IPS DF 19.7 (cell line): ENCODE measurements at places on chromosomes 5 and 9.

- DNase-seq: no peak
These were observed 11.6 kb upstream of the SFXN1 start for GRCh38 chr5:175466700-175467318.

DNA sequence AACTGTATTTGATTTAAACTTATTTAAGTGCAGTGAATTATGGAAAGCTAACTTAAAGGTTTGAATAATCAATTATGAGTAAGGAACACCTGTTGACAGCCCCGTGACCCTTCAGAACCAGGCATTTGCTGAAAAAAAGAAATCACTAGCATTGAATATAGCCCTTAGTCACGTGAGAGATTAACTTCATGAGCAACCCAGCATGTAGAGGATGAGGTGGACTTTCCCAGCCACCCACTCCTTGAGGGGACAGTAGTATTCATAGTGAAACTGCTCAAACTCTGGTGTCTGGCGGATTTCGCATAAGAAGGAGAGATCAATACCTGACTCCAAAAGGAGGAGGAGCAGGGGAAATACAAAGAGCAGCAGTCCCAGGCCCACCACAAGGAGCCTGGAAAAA, 184.8 kb upstream of the RASEF start:
- no peak for DNase-seq

GRCh38 chr9:127975376-127976315, 5.1 kb downstream of the EEIG1 start:
- DNase-seq: no peak

DNA sequence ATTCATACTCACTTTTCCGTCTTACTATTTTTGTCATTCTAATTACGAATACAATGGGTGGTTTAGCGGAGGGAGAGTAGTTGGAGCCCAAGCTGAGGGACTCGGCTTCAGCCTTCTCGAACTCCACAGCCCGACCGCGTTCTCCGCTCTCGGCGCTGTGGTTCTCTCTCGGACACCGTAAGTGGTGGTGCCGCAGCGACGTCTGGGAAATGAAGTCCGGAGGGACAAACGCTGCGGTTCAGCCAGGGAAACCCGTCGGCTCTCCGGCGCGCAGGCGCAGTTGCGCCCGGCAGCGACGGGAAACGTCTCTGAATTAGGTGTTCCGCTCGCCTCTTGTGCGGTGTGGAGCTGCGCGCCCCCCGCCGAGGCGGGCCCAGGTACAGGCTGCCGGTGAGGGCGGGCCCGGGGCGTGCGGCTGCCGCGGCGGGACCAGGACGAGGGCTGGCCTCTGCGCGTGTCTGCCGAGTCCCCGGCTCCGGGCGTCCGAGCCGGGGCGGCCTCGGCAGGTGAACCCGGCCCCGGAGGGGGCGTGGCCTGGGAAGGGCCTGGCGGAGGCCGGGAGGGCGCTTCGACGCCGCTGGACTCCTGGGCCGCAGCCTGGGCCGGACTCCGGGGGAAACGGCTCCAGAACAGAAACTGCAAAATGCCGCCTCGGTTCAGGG, at the start of gene ZNF879:
Gene ZNF879 (plus strand): TSS at position 277 of the 662 bp plus-strand sequence. CDS start 1,201 bp downstream, outside the sequence.
- DNase-seq: peak; percentile 91

- no peak for DNase-seq
These were observed 29.1 kb downstream of the MTX3 start for GRCh38 chr5:79961716-79962574.

GRCh38 chr9:72292874-72293607, 72.0 kb downstream of the ZFAND5 start:
- DNase-seq: no peak

DNA sequence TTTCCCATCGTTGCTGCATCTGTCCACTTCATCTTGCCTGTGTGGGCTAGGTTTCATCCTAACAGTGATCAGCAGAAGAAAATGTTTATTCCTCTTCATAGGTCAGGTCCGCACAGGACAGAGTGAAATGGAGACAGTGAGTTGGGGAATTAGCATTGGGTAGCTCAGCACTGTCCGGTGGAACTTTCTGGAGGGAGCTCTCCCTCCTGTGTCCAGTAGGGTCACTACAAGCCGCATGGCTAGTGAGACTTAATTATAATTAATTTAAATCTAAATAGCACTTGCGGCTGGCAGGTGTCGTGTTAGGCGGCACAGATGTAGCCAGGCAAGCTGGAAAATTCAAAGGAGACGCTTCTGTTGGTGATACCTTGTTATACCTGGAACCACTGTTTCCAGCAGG, 48.4 kb downstream of the CFAP77 start:
- no peak for DNase-seq

GRCh38 chr9:129411501-129412175, 209.3 kb downstream of the C9orf50 start:
- no peak for DNase-seq

DNA sequence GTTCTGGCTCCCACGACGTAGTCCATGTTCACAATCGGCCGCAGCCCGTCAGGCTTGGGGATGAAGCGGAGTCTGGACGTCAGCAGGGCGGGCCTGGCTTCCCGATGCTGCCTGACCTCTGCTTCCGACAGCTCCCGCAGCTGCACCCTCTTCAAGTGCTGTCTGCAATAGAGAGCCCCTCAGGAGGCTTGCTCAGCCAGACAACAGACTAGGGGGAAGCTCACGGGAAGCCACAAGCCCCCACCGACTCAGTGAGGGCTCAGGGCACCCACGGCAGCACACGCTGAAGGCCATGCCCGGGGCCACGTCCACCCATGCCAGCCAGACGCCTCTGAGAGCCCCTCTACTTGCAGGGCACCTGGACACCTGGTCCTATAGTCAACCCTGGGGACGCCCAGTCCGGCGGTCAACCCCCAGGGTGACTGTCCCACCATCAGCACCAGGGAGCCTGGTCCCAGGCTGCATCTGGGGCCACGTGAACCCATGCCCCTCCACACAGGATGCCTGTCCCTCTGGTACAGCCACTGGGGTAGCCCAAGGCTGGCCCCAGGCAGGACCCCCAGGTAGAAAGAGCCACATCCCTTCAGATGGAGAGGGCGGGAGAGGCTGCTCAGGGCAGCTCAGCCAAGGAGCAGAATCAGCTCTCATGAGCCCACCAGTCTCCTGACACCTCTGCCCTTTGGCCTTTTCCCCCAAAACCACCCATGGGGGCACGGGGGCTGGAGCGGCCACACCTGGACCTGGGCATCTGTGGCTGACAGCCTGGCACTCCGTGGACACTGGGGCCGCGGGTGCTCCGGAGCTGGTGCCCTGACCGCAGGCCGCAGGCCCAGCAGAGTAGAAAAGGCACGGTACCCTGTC, 14.5 kb downstream of the TERT start:
- DNase-seq: no peak

DNA sequence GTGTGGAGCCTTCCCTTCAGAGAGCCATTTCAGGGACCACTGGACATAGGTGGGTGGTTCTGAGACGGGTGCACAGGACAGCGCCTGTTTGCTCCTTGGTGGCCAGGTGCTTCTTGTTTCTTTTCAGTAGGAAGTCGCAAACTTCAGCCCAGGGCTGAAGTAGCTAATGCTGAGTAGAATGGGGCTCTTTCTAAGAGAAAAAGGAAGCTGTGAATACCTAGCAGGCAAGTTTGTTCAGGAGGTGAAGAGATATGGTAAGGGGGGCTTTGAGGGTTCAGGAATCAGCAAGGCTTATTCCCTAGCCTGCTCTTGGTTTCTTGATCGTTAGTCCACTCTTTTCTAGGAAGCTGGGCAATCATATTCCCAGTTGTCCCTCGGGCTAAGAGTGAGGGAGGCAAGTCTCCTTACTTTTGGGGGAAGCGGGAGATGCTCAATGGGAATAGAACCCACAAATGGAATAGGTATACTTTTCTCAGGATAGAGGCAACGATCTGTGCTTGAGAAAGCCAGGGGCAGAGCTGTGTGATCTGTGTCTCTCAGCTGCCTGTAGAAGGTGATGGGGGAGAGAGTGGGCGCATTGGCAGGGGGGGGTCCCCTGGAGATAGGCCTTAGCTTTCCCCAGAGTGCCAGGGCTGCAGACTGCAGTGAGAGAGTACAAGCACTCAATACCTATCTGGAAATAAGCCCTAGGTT, 1.9 kb upstream of the PURA start:
- DNase-seq: no peak

DNA sequence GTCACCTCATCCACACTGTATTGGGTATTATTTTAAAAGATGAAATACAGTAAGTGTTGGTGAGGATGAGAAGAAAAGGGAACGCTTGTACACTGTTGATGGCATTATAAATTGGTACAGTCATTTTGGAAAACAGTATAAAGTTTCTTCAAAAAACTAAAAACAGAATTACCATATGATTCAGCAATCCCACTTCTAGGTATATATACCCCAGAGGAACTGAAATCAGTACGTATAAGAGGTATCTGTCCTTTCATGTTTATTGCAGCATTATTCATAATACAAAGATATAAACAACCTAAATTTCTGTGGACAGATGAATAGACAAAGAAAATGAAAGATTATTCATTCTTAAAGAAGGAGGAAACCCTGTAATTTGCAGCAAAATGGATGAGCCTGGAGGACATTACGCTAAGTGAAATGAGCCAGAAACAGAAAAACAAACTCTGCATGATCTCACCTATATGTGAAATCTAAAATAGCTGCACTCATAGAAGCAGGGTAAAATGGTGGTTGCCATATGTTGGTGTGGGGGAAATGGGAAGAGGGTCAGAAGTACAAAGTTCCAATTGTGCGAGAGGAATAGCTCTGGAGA, 191.6 kb downstream of the TRIM36 start:
- DNase-seq: no peak

DNA sequence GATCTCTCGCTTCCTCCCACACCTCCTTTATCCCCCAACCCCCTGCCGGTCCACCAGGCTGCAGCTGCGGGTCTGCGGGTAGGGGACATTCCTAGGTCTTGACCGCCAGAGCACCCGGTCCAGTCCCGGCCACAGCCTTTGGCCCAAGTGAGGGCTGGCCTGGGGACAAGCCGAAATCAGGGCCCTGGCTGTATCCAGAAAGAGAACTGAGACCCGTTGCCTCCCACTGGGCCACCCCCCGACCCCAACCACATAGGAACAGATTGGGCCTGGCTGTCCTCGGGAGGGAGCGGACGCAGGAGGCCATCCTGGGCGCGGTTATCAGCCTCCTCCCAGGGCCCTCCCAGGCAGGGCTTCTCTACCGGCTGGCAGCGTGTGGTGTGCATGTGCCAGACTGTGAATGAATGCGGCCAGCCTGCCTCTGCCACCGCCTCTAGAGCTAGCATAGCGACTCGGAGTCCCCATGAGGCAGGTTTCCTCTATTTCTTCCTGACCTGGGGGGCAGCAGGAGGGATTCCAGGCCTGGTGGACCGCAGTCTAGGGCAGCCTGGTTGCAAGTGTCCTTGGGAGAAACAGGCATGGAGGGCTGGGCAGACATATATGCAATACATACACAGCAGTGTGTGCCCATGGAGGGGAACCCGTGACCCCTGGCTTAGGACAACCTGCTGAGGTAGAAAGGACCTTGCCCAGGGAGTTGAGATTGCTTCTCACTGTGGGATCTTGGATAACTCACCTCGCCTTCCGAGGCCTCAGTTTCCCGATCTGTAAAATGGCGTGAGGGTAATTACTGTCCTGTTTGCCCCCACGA, 1.2 kb downstream of the N4BP3 start:
- no peak for DNase-seq

DNA sequence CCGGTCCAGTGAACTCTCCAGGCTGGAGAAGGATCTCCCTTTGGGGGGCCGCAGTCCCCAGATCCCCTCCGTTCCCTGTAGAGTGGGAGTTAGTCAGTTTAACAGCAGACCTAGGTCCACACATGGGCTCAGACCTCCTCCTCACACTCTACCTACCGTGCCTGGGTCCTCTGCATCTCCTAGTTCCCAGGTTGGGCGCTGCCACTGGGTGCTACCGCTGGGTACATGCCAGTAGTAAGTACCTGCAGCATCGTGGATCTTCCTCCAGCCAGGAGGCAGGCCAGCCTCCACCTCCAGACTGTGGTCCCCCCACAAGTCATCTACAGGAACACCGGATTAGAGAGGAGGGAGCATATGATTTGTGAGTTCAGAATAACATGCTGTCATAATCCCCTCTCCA, 802 bp downstream of the APBB3 start:
- no peak for DNase-seq

- DNase-seq: no peak
These were observed 66.5 kb downstream of the SEMA6A start for GRCh38 chr5:116507941-116508655.

DNA sequence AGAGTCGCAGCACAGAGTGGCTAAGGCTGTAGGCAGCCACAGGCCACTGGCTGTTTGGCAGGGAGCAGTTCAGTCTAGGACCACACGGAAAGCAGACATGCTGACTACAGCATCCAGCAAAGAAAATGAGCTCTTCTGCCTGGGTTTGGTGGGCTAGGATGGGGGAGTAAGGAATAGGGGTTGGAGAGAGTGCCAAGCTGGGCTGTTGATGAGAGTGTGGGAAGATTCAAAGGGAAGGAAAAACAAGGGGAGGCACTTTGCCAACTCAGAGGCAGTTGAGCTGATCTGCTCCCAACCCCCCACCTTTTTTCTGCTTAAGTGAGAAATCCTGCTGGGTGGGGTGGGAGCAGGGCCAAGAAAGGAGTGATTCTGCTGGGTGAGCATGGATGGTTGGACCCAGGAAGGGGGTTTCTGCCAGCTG, 35.9 kb downstream of the SVEP1 start:
- no peak for DNase-seq

DNA sequence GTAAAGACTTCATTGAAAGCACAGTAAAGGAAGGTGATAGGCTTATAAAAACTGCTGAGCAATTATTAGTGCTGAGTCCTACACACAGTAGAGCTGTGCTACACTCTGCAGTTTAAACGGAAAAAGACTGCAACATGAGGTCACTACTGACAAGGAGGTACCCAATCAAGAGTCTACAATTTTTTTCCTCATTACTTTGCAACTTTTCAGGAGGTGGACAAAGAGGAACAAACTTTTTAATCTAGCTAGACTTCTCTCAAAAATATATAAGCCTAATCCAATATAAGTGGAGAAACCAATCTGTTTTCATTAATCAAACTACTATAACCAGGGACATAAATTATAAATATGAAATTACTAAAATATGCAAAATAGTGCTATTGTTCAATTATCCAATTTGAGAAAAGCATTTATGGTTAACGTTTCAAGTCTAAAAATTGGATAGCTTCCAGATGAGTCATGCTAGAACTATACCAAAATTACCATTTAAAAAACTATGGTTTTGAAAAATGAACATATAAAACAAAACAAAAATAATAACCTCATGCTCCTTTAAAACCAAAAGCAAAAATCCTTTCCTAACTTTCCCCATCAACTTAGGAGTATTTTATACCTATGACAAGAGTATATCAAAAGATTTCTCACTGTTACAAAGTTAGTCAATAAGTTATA, 37.7 kb downstream of the FAM13B start:
- DNase-seq: no peak

DNA sequence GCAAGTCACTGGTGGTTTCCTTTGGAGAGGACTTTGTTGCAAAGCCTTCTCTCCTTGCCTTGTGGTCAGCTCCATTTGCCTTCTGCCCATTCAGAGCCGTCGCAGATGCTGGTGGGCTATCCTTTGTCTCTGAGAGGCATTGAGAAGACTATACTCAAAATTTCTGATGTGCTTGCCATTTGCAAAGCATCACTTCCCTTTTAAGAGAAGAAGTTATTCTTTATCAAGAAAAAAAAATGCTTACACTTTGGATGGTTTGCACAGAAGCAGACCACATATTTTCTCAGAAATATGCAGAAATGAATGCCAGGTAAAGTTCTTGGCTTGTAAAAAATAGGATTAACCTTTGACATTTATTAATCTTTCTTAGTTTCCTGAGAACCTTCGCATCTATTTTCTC, 195.8 kb upstream of the KLF4 start:
- no peak for DNase-seq

GRCh38 chr9:7879551-7880245, 80.1 kb upstream of the DMAC1 start:
- DNase-seq: peak; percentile 25

GRCh38 chr9:134644725-134645606, 3.4 kb downstream of the COL5A1 start:
- no peak for DNase-seq
